ENCODE measurements at places on chromosomes 11 and 22. TPM values are rescaled to one million over a fixed set of nuclear protein-coding genes. Genes with fewer than 3 reads are reported as not detected.

DNA sequence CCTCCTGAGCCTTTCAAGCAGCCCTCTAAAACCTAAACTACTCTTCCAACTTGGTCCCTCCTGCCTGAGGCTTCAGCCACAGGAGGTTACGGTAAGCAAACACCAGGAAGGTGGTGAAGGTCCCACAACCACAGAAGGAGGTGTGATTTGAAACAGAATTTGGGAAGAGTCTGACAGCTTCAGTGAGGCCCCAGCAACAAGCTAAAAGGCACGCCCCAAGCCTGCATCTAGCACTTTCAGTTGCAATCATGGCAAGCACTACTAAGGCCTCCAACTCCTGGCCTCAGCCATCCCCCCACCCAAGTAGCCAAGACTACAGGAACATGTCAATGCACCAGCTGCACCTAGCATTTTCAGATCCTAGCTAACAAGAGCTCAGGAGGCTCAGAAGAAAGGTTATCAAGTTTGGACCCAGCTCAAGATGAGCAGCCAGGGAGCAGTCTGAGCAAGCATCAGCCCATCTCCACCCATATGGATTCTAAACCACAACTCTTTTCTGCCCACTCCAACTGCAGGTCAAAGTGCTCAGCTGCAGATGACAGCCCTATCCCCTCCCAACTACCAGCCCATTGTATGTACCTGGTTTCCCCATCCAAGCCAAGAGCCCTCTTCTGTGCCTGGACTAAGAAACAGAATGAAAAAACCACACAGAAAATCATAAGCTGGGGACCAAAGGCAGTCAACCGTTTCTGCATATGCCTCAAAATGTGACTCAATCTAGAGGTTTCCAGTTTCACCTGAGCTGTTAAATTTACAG lies 10.4 kb upstream of the AHNAK start:
- peak; percentile 69 for DNase-seq

DNA sequence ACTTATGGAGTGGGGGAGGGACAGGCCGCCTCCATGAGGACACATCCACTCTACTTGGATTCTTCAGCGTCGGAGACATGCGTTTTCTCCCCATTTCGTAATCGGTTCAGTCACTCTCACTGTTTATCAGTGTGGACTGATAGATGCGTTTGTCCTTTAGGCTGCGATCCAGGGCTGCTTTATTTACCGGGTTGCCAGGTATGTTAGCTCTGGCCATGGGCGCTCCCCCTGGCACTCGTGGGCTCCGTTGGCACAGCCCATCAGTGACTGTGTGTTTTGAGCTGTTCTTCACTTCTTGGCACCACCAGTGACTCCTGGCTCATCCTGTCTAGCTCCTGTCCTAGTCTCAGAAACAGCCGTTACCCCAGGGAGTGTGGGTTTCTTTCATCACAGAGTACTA lies 1203.3 kb downstream of the BRD1 start:
- no peak for DNase-seq

- peak; percentile 40 for DNase-seq
These were observed 31.4 kb downstream of the TECTA start for GRCh38 chr11:121132211-121132976.

GRCh38 chr11:7573193-7573557 lies 59.4 kb downstream of the PPFIBP2 start:
- DNase-seq = no peak

DNA sequence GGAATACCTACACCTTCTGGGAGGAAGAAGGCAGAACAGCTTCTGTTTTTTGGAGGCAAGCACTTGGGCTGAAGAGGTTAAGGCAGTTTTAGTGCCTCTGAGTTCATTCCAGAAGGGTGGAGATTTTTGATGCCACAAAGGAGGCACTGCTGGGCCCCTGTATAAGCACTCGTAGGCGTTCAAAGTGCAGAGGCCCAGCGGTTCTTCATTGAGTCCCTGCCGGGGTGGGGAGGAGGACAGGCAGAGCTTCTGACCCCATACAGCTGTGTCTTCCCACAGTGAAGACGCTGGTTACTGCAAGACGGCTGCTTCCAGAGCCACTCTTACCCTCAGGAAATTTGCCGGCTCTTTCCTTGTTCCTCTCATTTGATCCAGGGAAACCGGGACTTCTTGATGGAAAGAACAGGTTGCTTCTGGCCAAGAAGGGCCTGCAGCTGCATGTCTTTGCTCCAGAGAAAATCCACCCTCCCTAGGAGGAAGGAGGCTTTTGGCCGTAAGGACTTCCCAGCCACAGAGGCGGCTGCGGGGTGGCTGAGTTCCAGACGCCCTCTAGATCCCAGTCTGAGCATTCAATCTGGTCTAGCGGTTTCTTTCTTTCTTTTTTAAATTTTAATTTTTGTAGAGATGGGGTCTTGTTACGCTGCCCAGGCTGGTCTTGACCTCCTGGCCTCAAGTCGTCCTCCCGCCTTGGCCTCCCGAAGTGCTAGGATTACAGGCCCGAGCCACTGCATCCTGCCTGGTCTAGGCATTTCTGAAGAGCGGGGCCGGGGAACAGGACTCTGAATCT lies 9.4 kb downstream of the ADAMTS15 start:
- no peak for DNase-seq

- DNase-seq = no peak
These were observed 59.6 kb upstream of the EMID1 start for GRCh38 chr22:29146091-29146560.

DNA sequence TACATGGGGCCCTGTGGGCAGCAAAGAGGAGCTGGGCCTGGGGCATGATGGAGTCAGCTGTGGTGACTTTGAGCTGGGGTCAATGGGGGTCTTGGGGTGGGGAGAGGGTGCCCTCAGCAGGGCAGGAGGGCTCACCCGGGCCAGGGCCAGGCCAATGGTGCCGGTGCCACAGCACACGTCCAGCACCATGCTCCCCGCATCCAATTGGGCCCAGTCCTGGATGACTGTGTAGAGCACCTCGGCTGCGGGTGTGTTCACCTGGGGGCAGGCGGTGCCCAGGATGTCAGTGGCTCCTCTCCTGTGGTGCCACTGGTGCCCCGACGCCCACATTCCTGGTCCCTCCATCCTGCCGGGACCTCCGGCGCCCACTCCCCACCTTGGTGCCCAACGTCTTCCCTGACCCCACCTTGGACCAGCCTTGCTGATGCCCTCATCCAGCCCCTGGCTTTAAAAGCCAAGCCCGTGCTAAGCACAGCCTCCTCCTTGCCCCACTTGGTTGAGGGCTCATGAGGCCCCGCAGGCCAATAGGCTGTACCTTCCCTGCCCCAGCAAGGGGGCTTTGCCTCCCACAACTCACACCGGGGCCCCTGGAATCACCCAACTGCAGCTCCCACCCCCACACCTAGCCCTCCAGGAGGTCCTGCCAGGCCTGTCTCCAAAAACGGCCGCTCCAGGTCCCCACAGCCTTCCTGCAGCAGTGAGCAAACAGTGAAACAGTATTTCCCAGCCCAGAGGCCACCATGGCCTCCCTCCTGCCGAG lies 2.2 kb upstream of the RANBP1 start:
- no peak for DNase-seq

DNA sequence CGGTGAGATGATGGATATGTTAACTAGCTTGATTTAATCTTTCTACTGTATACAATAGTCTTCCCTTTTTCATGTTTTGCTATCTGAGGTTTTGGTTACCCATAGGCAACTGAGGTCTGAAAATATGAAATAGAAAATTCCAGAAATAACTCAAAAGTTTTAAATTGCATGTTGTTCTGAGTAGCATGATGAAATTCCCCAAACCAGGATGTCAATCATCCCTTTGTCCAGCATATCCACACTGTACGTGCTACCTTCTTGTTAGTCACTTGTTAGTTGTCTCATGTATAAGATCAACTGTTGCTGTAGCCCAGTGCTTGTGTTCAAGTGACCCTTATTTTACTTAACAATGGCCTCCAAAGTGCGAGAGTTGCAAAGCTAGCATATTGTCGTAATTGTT lies 21.2 kb upstream of the OR10W1 start:
- DNase-seq = no peak

DNA sequence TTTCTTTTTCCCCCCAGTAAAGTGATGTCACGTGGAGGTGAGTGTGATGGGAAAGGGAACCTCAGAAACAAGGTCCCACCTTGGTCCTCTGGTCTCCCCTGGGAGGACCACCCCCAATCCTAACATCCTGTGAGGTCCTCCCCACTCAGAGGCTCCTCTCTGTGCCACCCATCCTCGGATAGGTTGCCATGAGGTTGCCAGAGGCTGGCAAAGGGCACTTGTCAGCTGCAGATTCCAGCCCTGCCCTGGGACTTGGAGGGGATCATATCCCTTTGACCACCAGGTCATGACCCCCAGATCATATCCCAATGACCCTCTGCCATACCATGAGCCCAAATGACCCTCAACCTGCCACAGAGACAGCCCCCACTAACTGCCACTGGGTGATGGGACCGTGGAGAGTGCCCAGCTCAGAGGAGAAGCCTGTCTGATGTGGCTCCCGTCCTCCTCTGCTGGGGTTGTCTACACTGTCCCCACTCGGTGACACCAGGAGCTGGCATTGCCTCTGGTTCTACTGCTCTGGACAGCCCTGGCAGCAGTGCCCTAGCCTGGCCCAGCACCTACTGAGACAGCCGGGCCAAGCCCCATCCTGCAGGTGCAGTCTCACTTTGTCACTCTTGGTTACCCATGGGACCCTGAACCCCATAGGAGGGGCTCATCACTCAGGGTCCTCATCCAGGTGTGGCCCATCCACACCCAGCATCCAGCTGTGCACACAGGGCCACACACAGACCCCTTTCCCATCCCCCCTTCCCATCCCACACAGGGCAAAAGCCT lies 90.2 kb upstream of the KCNQ1OT1 start:
- DNase-seq = no peak

DNA sequence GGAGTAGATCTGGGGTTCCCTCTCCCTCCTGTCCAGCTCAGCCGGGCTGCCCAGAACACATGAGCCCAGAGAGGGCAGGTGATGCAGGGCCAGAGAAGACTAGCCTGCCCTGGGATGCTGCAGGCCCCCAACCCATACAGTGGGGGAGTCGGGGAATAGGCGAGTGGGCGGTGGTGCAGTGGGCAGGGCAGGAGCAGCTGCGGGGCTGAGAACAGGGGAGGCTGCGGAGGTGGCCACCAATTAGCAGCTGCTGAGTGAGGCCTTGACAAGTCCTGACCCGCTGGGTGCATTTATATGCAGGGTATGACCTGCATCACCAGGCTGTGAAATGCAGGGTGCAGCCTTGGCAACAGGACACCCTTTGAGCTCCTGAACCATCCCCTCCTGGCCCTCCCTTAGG lies 43.1 kb downstream of the NFAM1 start:
- no peak for DNase-seq

- no peak for DNase-seq
These were observed 18.4 kb downstream of the OSBPL5 start for GRCh38 chr11:3146612-3147256.

- no peak for DNase-seq
These were observed 20.9 kb downstream of the LRFN4 start for GRCh38 chr11:66877588-66878385.

- no peak for DNase-seq
These were observed 58.6 kb downstream of the LRRC4C start for GRCh38 chr11:41400819-41401382.

GRCh38 chr11:124674571-124674970 lies 867 bp downstream of the SPA17 start:
- no peak for DNase-seq

GRCh38 chr11:13140028-13140870 lies 131.1 kb downstream of the RASSF10 start:
- DNase-seq = peak; percentile 96

DNA sequence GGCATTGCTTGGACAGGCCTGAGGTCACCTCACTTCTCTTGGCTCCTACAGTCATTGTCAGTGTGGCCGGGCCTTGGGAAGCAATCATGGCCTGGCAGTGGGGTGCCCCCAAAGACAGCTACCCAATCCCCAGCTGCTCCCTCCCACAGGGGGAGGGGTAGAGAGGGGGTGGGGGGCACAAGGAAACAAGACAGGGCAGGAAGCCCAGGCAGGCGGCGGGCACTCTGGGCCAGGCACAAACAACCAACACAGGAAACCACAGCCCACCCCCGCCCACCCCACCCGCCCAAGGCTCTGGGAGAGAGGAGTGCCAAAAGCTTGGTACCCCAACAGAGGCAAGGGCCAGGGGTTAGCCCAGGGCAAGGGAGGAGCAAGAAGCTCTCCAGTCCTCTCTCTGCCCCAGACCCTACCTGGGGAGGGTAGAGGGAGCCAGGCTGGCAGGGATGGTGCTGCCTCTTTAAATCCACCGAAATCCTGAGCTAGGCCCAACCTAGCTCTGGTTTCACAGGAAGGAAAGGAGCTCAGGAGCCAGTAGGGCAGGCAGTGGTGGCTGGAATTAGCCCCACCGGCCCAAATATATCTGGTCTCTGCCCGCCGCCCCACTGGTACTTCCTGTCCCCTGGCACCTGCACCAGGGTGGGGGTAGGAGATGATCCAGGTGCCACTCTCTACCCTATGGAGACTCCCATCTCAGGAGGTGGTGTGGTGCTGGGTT lies 12.2 kb downstream of the BCL9L start:
- DNase-seq = no peak

DNA sequence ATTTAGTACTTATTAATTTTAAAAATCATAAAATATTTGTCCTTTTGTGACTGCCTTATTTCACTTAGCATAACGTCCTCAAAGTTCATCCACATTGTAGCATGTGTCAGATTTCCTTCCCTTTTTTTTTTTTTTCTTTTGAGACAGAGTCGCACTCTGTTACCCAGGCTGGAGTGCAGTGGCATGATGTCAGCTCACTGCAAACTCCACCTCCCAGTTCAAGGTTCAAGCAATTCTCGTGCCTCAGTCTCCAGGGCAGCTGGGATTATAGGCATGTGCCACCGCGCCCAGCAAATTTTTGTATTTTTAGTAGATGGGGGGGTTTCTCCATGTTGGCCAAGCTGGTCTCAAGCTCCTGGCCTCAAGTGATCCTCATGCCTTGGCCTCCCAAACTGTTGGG lies 10.6 kb downstream of the RAB6A start:
- no peak for DNase-seq

DNA sequence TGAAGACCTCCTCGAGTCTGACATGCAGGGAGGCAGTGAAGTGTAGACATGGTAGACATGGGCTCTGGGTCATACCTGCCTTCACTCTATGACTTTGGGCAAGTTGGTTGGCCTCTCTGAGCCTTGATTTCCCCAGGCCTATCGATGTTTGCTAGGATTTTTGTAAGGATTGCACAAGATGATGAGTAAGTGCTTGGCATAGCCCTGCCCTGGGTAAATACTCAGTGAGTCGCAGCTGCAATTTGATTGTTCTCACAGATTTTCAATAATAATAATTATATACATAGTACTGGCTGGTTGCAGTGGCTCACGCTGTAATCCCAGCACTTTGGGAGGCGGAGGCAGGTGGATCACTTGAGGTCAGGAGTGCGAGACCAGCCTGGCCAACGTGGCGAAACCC lies 18.1 kb downstream of the MCM5 start:
- no peak for DNase-seq

RASD2 gene
- 0.05 TPM for total RNA-seq

RGL4 gene
- total RNA-seq = not detected

MAJIN gene
- total RNA-seq = not detected

OR8B4 gene
- not detected for total RNA-seq

RAB39A gene
- not detected for total RNA-seq

SNX32 gene
- not detected for total RNA-seq

CASP4 gene
- total RNA-seq = 56.6 TPM

TMEM121B gene
- not detected for total RNA-seq

APOBEC3B gene
- total RNA-seq = 5.5 TPM

TESMIN gene
- total RNA-seq = 31.7 TPM

SAA4 gene
- not detected for total RNA-seq

TPBGL gene
- not detected for total RNA-seq

OR8A1 gene
- total RNA-seq = not detected

GLYATL2 gene
- total RNA-seq = not detected

CARD18 gene
- not detected for total RNA-seq

GUCD1 gene
- total RNA-seq = 178 TPM

Data from HT-29 (cell line).